H1 (cell line): ENCODE measurements at places on chromosomes 16 and 17.

- DNase-seq: no peak
Observed at GRCh38 chr17:46020023-46020761, 21.1 kb downstream of the STH start.

GRCh38 chr17:17661134-17661533 lies 20.1 kb upstream of the RAI1 start:
- DNase-seq: no peak

GRCh38 chr16:84508502-84508901 lies 4.0 kb upstream of the MEAK7 start:
- DNase-seq: no peak

- no peak for DNase-seq
Observed at GRCh38 chr17:38463451-38463858, 35.2 kb downstream of the ARHGAP23 start.

DNA sequence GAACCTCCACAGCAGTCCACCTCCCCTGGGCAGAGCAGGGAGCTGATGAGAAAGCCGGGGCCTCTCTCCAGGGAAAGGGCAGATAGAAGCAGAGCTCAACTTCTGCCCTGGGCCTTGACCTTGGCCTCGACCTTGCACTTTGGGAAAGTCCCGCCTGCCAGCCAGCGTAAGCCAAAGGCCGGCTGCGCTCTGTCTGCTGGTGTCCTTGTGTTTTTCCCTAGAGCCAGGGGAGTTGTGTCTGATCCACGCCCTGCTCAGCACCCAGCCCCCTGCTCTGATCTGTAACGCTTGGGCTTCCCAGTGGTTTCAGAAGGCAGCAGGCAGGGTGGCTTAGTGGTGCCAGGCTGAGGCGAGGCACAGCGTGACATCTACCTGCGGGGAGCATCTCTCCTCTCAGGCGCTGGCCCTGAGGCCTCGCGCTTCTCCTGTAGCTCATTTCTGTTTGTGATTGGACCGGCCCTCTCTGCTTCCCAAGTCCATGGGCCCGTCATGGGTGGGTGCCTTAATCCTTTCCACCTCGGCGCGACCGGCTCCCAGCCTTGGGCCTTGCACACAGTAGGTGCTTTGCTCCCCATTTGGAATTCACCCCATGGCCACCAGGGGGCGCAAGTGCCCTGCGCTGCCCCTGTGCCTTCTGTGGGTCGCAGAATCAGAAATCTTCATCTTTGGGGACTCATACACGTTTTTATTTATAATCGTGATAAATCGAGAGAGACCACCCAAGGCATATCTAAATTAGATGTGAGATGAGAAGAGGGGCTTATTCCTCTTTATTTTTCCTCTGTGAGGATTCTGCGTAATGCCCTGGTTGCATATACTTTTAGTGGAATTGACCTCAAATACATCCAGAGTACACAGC lies 24.2 kb downstream of the SGSH start:
- DNase-seq: peak; percentile 90
